Activated CD8-positive, alpha-beta T cell treated with anti-CD3 and anti-CD28 coated beads, Interleukin-2, amount 10 ng/mL, durations not matched to agents 7 days and 5 days (primary cell): ENCODE measurements at places on chromosomes 7 and 10. TPM values are rescaled to one million over a fixed set of nuclear protein-coding genes. Genes with fewer than 3 reads are reported as not detected.

DNA sequence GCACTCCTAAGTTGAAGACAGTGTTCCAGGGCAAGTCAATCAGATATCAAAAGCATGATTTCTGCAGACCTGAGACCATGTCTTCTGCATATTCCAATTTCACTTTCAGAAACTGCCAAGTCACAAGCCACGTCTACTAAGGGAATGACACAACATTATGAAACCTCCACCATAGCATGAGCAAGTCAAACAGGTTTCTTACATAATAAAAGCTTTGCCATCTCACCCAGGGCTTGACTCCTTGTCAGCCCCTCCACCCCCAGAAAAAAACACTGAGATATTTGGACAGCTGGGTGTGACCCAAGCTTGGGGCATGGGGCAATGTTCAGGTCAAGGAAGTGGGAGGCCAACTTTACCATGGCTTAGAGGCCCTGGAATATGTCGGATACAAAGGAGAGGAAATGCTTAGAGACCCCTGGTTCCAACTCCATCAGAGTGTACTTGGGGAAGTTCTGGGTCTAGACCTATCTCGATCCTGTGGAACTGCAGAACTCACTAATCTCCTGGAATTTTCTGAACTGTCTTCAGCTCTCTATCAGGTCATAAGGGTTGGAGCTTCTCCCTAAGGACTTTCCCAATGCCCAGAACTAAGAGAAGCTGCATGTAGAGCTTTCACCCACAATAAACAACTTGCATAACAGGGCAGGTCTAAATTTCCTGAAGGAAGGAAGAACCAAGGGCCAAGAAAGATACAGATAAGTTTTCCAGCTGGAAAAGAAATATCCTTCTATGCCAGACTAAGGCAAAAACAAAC lies 80.6 kb upstream of the NAMPT start:
- DNase-seq: no peak
- H3K4me3 ChIP-seq: no peak overlapping the region
- H3K36me3 ChIP-seq: peaks cover 5% of the 10 kb centered on the region
- peaks cover 5% of the 10 kb centered on the region for H3K4me1 ChIP-seq
- peaks cover 20% of the 10 kb centered on the region for H3K27me3 ChIP-seq

The FAM241B gene
- total RNA-seq: 6.1 TPM

The PDE6C gene
- not detected for total RNA-seq

DNA sequence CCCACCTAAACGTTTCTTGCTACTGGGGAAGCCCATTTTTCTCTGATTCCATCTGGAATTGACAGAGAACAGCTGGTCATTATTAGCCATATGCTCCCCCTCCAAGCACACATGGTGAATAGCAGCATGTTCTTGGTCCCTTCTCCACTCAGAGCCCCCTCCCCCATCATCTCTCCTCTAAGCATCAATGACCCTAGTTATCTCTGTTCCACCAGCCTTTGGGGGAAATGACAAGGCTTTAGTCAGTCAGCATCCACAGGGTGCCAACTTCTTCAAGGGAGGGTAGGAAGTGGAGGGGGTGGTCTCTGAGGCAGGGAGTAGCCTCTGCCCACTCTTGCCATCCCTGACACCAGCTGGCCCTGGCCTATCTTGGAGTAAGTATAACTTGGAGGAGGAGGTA lies 163.1 kb downstream of the UBE2H start:
- peaks cover 15% of the 10 kb centered on the region for H3K4me1 ChIP-seq
- H3K27ac ChIP-seq: no peak overlapping the region
- H3K36me3 ChIP-seq: no peaks in the 10 kb centered on the region
- peaks cover 44% of the 10 kb centered on the region for H3K27me3 ChIP-seq
- no peak for DNase-seq

The OR2A12 gene
- not detected for total RNA-seq

The PLXDC2 gene
- total RNA-seq: 0.05 TPM

The FXYD4 gene
- not detected for total RNA-seq

The MMP21 gene
- total RNA-seq: not detected

DNA sequence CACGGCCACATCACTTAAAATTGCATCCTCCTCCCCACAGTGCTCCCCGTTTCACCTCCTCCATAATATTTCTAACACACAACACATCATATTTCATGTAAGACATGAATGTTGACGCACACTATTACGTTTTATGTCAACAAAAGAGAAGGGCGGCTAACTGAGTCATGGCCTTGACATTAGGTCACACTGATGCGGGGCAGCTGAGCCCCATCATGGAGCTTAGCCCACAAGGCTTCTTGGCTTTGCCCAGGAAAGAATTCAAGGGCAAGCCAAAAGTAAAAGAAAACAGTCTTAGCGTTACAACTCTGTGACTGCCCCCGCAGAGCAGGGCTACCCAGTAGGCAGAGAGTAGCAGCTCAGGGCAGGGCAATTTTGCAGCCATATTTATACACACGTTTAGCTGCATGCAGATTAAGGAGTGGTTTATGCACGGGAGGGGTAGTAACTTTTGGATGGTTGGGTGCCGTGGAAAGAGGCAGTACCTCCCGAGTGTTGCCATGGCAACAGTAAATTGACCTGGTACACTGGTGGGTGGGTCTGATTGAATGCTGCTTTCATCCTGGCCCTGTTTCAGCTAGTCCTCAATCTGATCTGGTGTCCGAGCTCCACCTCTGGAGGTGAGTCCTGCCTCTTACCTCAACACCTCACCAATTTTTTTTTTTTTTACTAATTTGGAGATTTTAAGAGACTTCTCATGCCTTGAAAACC lies 156.2 kb upstream of the FRMD4A start:
- H3K4me3 ChIP-seq: no peak overlapping the region
- peaks cover 28% of the 10 kb centered on the region for H3K27me3 ChIP-seq
- no peak for DNase-seq
- H3K27ac ChIP-seq: no peak overlapping the region
- no peaks in the 10 kb centered on the region for H3K36me3 ChIP-seq

DNA sequence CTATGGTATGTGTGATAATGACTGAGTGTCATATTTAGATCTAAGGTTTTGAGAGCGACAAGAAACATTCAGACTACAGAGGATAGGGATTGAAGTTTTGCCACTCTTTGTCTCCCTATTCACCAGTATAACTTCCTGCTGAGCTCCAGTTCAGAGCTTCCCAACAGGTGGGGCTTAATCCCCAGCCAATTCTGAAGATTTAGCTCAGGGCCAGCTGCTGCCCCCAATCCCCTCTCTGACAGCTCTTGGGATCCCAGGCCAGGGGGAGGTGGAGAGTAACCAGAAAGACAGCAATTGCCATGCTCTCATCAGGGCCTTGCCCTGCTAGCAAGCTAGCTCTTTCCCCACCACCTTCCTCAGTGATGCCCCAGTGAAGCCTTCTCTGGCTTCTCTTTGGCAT lies 57.8 kb downstream of the TRIL start:
- no peaks in the 10 kb centered on the region for H3K4me1 ChIP-seq
- no peak overlapping the region for H3K4me3 ChIP-seq
- DNase-seq: no peak
- H3K27me3 ChIP-seq: peaks cover 4% of the 10 kb centered on the region

DNA sequence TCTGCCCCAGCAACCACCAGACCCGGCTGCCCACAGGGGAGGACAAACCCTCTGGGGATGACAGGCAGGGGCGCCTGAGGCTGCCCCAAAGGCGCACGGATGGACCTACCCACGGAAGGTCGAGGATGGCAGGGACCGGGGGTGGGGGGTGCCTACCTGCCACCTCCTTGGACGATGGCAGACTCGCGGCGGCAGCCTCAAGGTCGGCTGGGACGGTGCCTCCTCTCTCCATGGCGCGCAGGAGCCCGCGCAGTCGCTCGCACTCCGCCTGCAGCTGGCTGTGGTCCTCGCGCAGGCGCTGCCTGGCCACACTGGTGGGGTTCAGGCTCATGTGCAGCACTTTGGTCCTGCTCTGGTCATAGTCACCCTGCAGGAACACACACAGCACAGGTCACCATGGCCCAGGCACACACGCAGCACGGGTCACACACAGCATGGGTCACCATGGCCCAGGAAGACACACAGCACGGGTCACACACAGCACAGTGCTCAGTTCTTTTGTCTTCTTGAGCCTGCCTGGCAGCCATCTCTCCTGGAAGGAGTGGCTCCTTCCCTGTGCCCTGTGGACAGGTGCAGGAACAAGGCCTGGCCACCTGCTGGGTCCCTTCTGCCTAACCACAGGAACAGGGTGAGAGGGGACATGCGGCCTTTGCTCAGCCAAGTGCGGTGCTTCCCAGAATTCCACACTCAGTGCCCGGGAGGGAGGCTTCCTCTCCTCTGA lies 266.6 kb downstream of the ELFN1 start:
- H3K27me3 ChIP-seq: no peaks in the 10 kb centered on the region
- no peak for DNase-seq
- no peak overlapping the region for H3K27ac ChIP-seq

- no peak overlapping the region for H3K27ac ChIP-seq
- H3K36me3 ChIP-seq: no peaks in the 10 kb centered on the region
- no peaks in the 10 kb centered on the region for H3K27me3 ChIP-seq
These were observed 173.9 kb downstream of the WDR11 start for GRCh38 chr10:121024905-121025584.

- DNase-seq: no peak
- no peaks in the 10 kb centered on the region for H3K27me3 ChIP-seq
- no peak overlapping the region for H3K27ac ChIP-seq
- H3K4me3 ChIP-seq: no peak overlapping the region
These were observed 432.5 kb upstream of the PCDH15 start for GRCh38 chr10:55233505-55233904.

GRCh38 chr7:74356589-74357315 lies 67.5 kb downstream of the CLIP2 start:
- H3K27ac ChIP-seq: no peak overlapping the region
- no peaks in the 10 kb centered on the region for H3K36me3 ChIP-seq
- H3K27me3 ChIP-seq: no peaks in the 10 kb centered on the region
- DNase-seq: no peak
- H3K4me1 ChIP-seq: no peaks in the 10 kb centered on the region
- H3K4me3 ChIP-seq: no peak overlapping the region

GRCh38 chr10:127619546-127620325 lies 70.6 kb downstream of the NPS start:
- no peaks in the 10 kb centered on the region for H3K36me3 ChIP-seq
- H3K27me3 ChIP-seq: no peaks in the 10 kb centered on the region
- no peak overlapping the region for H3K4me3 ChIP-seq
- H3K27ac ChIP-seq: no peak overlapping the region

The NXPH1 gene
- not detected for total RNA-seq

DNA sequence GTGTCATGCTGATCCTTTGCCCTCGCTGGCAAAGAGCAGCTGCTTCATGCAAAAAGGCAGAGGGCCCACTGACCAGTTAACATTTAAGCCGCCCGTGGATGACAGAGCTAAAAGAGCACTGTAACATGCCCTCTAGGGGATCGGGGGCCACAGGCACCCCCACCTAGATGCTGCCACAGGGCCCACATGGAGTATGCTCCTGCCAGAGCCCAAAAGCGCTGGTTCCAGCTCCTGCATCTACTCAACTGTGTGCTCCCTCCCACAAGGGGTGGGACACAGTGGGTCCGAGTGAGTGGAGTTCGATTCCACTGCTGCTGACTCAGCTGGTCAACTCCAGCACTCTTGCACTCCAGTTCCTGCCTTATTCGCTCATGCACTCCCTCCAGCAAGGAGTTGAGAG lies 199.8 kb upstream of the CNTNAP2 start:
- H3K36me3 ChIP-seq: no peaks in the 10 kb centered on the region
- DNase-seq: no peak
- H3K4me3 ChIP-seq: no peak overlapping the region
- H3K4me1 ChIP-seq: no peaks in the 10 kb centered on the region
